Activated CD4-positive, alpha-beta memory T cell treated with anti-CD3 and anti-CD28 coated beads for 36 hours (primary cell): ENCODE measurements at places on chromosomes 7 and 10. TPM values are rescaled to one million over a fixed set of nuclear protein-coding genes. Genes with fewer than 3 reads are reported as not detected.

DNA sequence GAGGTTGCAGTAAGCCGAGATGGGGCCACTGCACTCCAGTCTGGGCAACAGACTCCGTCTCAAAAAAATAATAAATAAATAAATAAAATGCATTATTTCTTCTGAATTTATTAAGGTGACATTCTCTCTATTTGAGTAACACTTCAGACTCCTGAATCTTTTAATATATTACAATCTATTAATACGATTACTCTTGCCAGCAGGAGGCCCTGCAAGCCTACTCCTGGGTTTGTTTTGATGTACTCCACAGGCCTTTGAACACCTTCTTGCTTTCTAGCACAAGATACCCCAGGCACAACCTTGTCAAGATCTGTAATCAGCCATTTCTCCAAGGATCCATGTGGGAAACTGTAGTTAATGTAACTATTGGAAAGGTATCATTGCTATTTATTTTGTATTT lies 63.5 kb downstream of the COBL start:
- DNase-seq = no peak
- H3K4me1 ChIP-seq = no peaks in the 10 kb centered on the region
- peaks cover 2% of the 10 kb centered on the region for H3K27me3 ChIP-seq
- H3K36me3 ChIP-seq = no peaks in the 10 kb centered on the region

GRCh38 chr10:3472287-3473051 lies 299.9 kb upstream of the PITRM1 start:
- H3K4me3 ChIP-seq = peak overlapping the region; percentile 71
- H3K4me1 ChIP-seq = peaks cover 44% of the 10 kb centered on the region
- no peaks in the 10 kb centered on the region for H3K36me3 ChIP-seq
- peak overlapping the region; percentile 68 for H3K27ac ChIP-seq

GRCh38 chr10:10829576-10829975 lies 188.1 kb upstream of the CELF2 start:
- H3K4me3 ChIP-seq = no peak overlapping the region
- peaks cover 12% of the 10 kb centered on the region for H3K27me3 ChIP-seq
- no peaks in the 10 kb centered on the region for H3K36me3 ChIP-seq
- no peak overlapping the region for H3K27ac ChIP-seq
- DNase-seq = no peak

GRCh38 chr10:124629415-124629814 lies 114.8 kb downstream of the FAM53B start:
- no peaks in the 10 kb centered on the region for H3K27me3 ChIP-seq
- no peak overlapping the region for H3K4me3 ChIP-seq
- DNase-seq = no peak
- H3K27ac ChIP-seq = no peak overlapping the region
- H3K4me1 ChIP-seq = peaks cover 51% of the 10 kb centered on the region

GRCh38 chr10:8037199-8037801 lies 17.2 kb upstream of the GATA3 start:
- H3K4me3 ChIP-seq = no peak overlapping the region
- H3K27me3 ChIP-seq = peaks cover 73% of the 10 kb centered on the region
- H3K36me3 ChIP-seq = peaks cover 3% of the 10 kb centered on the region

- no peaks in the 10 kb centered on the region for H3K36me3 ChIP-seq
- no peak overlapping the region for H3K4me3 ChIP-seq
- no peak overlapping the region for H3K27ac ChIP-seq
- H3K4me1 ChIP-seq = peaks cover 11% of the 10 kb centered on the region
- no peak for DNase-seq
- peaks cover 6% of the 10 kb centered on the region for H3K27me3 ChIP-seq
Observed at GRCh38 chr10:22156750-22157149, 61.1 kb downstream of the EBLN1 start.

- H3K4me3 ChIP-seq = no peak overlapping the region
- no peak overlapping the region for H3K27ac ChIP-seq
- DNase-seq = no peak
- H3K36me3 ChIP-seq = no peaks in the 10 kb centered on the region
- no peaks in the 10 kb centered on the region for H3K27me3 ChIP-seq
- H3K4me1 ChIP-seq = no peaks in the 10 kb centered on the region
Observed at GRCh38 chr10:59124187-59124586, 52.3 kb upstream of the PHYHIPL start.

- no peaks in the 10 kb centered on the region for H3K36me3 ChIP-seq
- peaks cover 5% of the 10 kb centered on the region for H3K4me1 ChIP-seq
- H3K27ac ChIP-seq = no peak overlapping the region
Observed at GRCh38 chr7:133572843-133573242, 320.0 kb downstream of the EXOC4 start.

- no peak overlapping the region for H3K4me3 ChIP-seq
- H3K27me3 ChIP-seq = peaks cover 2% of the 10 kb centered on the region
- H3K27ac ChIP-seq = no peak overlapping the region
- H3K4me1 ChIP-seq = no peaks in the 10 kb centered on the region
Observed at GRCh38 chr7:20647908-20648776, 32.7 kb downstream of the ABCB5 start.

- DNase-seq = no peak
- H3K27me3 ChIP-seq = no peaks in the 10 kb centered on the region
- H3K27ac ChIP-seq = no peak overlapping the region
- H3K4me3 ChIP-seq = no peak overlapping the region
- H3K36me3 ChIP-seq = no peaks in the 10 kb centered on the region
Observed at GRCh38 chr10:70176441-70176840, 6.1 kb upstream of the SAR1A start.

- no peak for DNase-seq
- H3K27ac ChIP-seq = no peak overlapping the region
- H3K4me3 ChIP-seq = peak overlapping the region; percentile 68
- peaks cover 13% of the 10 kb centered on the region for H3K36me3 ChIP-seq
Observed at GRCh38 chr10:92238586-92239098, 52.2 kb downstream of the CPEB3 start.

DNA sequence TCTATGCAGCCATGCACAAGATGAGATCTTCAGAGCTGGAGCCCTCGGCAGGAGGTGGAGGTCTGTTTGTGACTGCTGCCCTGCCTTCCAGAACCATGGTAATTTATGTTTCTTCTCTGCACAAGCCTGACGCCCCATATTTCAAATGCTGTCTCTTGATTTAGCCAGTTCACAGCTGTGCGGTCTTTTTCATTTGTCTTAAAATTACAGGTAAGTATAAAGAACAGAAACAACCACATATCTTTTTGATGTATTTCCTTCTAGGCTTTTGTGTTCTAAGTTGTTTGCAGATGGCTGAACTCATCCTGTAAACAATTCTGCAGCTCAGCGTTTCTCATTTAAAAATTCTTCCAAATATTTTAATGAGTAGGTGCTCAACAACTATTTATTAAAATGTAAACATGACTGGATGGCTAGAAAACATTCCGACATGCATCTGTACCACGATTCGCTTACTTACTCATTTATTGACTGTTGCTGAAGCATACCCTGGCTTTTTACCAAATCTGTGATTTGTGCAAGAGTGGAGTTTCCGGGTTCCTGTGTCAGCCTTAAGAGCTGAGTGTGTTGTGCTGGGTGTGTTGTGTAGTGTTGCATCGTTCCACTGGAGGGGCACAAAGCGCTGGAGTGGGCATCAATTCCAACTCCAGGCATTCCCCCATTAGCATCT lies 58.9 kb downstream of the PIP4K2A start:
- DNase-seq = peak; percentile 63
- peaks cover 25% of the 10 kb centered on the region for H3K36me3 ChIP-seq
- peaks cover 95% of the 10 kb centered on the region for H3K4me1 ChIP-seq
- peak overlapping the region; percentile 60 for H3K4me3 ChIP-seq
- H3K27ac ChIP-seq = peak overlapping the region; percentile 84

- H3K27me3 ChIP-seq = no peaks in the 10 kb centered on the region
- H3K27ac ChIP-seq = no peak overlapping the region
- H3K36me3 ChIP-seq = peaks cover 32% of the 10 kb centered on the region
Observed at GRCh38 chr7:30433506-30433905, 45.1 kb downstream of the NOD1 start.

DNA sequence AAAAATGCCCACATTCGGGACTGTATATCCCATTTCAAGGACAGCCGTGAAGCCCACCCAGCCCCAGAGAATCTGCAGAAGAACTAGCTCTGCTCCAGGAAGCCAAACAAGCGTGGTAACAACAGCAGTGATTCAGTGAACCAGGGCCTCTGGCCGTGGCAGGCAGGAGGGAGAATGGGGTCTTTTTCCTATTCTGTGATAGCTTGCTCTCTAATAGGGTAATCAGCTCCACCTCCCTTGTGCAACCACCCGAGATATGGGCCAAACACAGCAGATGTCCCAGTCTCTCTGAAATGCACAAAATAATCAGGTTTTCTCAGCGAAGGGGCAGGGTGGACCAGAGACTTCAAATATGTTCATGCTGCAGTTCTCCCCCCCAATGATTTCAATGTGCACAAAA lies 35.8 kb downstream of the CHST15 start:
- no peak overlapping the region for H3K27ac ChIP-seq
- no peak overlapping the region for H3K4me3 ChIP-seq
- no peaks in the 10 kb centered on the region for H3K36me3 ChIP-seq
- no peaks in the 10 kb centered on the region for H3K27me3 ChIP-seq

- peaks cover 18% of the 10 kb centered on the region for H3K36me3 ChIP-seq
- H3K4me3 ChIP-seq = no peak overlapping the region
- no peak for DNase-seq
- peaks cover 64% of the 10 kb centered on the region for H3K4me1 ChIP-seq
- H3K27me3 ChIP-seq = no peaks in the 10 kb centered on the region
Observed at GRCh38 chr7:2840458-2840857, 3.6 kb downstream of the GNA12 start.

DNA sequence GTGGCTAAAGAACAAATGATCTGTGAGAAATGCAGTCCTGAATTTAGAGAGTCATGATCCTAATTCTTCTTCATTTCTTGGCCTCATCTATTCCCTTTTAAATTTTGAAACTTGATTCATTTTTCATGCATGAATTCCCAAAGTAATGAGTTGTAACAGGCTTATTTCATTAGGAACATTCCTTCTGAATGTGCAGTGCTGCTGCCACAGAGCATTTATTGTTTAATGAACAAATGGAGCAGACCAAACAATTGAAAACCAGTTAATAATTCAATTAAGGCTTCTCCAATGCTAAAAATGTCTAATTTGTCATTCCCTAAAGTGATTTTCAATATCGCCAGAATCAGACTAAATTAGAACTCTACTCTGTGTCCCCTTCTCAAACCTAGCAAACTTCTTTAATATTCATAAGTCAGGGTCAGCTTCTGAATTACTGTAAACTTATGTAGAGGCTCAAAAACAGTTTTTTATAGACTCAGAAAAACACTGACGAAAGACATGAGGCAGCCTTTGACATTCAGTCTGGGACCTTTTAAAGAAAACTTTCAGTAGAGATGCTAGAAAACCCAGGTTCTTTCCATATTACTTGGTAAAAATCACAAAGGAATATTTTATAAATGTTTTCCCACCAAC lies 14.5 kb downstream of the LSMEM1 start:
- no peak overlapping the region for H3K27ac ChIP-seq
- DNase-seq = no peak
- H3K4me3 ChIP-seq = no peak overlapping the region
- no peaks in the 10 kb centered on the region for H3K4me1 ChIP-seq
- peaks cover 1% of the 10 kb centered on the region for H3K27me3 ChIP-seq
- H3K36me3 ChIP-seq = no peaks in the 10 kb centered on the region

DNA sequence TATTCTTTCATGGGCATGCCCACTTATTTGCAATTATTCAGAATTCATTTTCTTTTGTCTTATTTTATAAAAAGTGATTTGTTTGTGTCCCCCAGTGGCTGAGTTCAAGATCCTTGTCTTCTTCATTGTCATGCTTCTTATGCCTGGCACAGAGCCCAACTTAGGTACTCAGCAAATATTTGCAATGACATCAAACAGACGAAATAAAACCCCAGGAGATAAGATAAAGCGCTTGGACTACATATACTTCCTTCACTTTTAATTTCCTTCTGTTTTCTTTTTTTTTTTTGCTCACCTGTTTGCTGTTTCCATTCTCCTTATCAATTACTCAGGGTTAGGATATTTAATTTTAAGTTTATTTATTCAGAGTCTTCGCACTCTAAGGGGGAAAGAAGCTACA lies 225.0 kb downstream of the SDHAF3 start:
- no peak overlapping the region for H3K27ac ChIP-seq
- no peaks in the 10 kb centered on the region for H3K27me3 ChIP-seq
- H3K4me3 ChIP-seq = no peak overlapping the region

DNA sequence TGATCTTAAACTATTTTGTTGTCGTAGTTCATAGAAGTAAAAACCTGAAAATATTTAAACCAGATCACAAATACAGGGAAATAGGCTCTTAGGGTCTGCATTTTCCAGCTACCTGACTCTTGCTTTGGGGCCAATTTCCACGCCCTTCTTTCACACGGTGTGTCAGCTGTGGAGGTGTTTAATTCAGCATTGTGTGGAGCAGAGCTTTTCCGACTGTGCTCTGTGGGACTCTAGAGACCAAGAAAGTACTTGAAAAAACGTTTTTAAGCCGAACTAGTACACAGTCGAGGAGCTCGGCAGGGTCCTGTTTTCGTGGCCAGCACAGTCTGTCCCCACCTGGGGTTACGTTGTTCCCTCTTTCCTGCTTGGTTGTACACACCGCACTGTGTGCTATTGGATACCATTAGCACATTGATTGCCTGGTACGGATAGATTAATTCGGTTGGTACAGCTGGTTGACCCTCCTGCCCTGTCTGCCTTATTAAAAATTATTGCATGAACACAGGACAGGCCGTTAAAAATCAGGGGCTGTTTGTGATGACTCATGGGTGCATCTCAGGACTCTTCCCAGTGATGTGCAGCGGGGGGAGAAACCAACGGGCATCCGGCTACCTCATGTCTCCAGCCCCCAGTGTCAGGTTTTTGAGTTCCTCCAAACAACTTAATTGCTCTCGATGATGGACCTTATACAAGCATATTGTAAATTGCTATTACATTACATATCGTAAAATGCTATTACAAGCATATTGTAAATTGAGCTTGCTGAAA lies 80.7 kb upstream of the BTBD16 start:
- H3K36me3 ChIP-seq = no peaks in the 10 kb centered on the region
- H3K27ac ChIP-seq = no peak overlapping the region
- H3K27me3 ChIP-seq = peaks cover 2% of the 10 kb centered on the region
- no peak for DNase-seq
- H3K4me1 ChIP-seq = no peaks in the 10 kb centered on the region

GRCh38 chr10:30437031-30437841 lies 3.3 kb downstream of the MAP3K8 start:
- H3K36me3 ChIP-seq = peaks cover 59% of the 10 kb centered on the region
- peaks cover 64% of the 10 kb centered on the region for H3K4me1 ChIP-seq

GRCh38 chr7:50733552-50733951 lies 49.1 kb downstream of the GRB10 start:
- no peak overlapping the region for H3K27ac ChIP-seq
- H3K36me3 ChIP-seq = no peaks in the 10 kb centered on the region
- no peak for DNase-seq
- no peaks in the 10 kb centered on the region for H3K27me3 ChIP-seq
- no peak overlapping the region for H3K4me3 ChIP-seq
- peaks cover 3% of the 10 kb centered on the region for H3K4me1 ChIP-seq

Gene PCDH15
- total RNA-seq = not detected

Gene ASZ1
- not detected for total RNA-seq

Gene NACAD
- 0.10 TPM for total RNA-seq

Gene SFTPA1
- not detected for total RNA-seq

Gene SPDYE17
- total RNA-seq = not detected

Gene FAM237B
- not detected for total RNA-seq

Gene ADARB2
- 2.2 TPM for total RNA-seq

Gene RTKN2
- total RNA-seq = 5.1 TPM

Gene PRTFDC1
- total RNA-seq = 0.36 TPM

Gene STX1A
- 31.8 TPM for total RNA-seq

Gene SEMA3C
- not detected for total RNA-seq

Gene ADCY1
- total RNA-seq = 0.58 TPM
